ENCODE measurements at places on chromosomes 1 and 21.

GRCh38 chr1:16195518-16195905, 16.9 kb downstream of the ARHGEF19 start:
- no peak for DNase-seq

GRCh38 chr1:59218521-59219236, 78.2 kb upstream of the FGGY start:
- DNase-seq: no peak

DNA sequence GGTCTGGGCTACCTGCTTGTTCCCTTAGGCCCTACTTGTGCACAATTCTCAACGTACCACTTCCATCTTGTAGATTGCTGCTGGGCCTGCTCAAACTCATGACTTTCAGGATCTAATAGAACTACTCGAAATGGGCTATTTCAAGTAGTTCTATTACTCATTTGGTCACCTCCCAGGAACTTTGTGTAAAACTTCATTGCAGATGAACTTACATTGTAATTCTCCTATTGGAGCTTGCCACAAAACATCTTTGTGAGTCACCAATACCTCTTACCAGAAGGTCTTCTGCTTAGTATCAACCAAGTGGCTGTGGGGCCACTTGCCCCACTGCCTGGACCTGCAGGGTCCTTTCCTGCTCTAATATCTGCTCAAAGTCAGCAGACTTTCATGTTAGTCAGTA, 10.7 kb upstream of the MYOCOS start:
- no peak for DNase-seq

- DNase-seq: no peak
Observed at GRCh38 chr1:38082769-38083263, 36.2 kb upstream of the POU3F1 start.

DNA sequence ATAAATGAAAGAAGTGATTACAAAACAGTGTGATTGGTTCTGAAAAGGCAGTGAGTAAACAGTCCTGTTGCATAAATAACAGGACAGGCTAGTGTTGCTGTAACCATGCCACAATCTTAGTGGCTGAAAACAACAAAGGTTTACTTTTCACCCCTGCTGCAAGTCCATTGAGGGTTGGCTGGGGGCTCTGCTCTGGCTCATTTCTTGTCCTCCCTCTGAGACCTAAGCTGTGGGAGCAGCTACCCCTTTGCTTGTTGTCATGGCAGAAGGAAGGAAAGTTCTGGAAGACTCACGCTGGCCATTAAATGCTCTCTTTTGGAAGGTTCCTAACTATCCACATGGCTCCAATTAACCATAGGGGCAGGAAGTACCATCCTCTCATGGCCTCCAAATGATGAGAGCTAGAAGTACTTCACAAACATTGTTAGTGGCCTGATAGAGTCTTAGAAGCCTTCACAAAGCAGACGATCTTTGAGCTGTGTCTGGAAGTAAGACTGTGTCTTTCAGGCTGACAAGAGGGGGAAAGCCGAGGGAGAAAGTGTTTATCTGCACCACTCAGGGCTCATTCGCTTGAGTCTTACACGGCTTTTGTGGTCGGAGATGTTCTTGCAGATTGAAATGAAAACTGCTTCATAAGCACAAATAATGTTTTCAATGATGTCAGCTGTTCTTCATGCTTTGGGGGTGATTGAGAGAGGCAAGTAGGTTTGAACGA, 11.9 kb downstream of the RCSD1 start:
- DNase-seq: no peak

- no peak for DNase-seq
Observed at GRCh38 chr1:42657201-42657600, 1.0 kb upstream of the PPIH start.

GRCh38 chr1:70948396-70949017, 99.1 kb downstream of the PTGER3 start:
- DNase-seq: no peak

DNA sequence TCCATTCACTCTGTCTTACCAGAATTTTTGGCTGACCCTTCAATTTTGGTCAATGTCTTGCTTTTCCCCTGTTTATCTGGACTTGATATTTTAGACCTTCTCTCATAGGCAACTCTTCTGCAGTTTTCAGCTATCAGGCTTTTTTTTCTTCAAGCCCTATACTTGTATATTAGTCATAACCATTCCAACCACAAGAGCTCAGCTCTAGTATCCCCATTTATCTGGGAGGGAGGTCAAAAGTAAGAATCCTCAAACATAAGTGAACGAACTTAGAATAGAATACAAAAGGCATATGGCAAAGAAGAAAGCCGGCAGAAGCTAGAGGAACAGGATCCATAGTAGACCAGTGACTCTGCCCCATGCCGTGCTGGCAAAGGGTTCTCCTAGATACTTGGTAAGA, 45.9 kb upstream of the TNFSF4 start:
- DNase-seq: no peak

GRCh38 chr1:156560585-156561163, 11.7 kb downstream of the IQGAP3 start:
- no peak for DNase-seq

- no peak for DNase-seq
Observed at GRCh38 chr1:233566886-233567285, 47.0 kb upstream of the KCNK1 start.

- DNase-seq: no peak
Observed at GRCh38 chr1:212615201-212615470, 6.6 kb downstream of the ATF3 start.

- no peak for DNase-seq
Observed at GRCh38 chr1:19837866-19838265, 22.8 kb upstream of the RNF186 start.

GRCh38 chr21:43639470-43640353, 19.6 kb downstream of the HSF2BP start:
- DNase-seq: no peak

GRCh38 chr1:172390683-172391551, 29.6 kb upstream of the C1orf105 start:
- DNase-seq: no peak

DNA sequence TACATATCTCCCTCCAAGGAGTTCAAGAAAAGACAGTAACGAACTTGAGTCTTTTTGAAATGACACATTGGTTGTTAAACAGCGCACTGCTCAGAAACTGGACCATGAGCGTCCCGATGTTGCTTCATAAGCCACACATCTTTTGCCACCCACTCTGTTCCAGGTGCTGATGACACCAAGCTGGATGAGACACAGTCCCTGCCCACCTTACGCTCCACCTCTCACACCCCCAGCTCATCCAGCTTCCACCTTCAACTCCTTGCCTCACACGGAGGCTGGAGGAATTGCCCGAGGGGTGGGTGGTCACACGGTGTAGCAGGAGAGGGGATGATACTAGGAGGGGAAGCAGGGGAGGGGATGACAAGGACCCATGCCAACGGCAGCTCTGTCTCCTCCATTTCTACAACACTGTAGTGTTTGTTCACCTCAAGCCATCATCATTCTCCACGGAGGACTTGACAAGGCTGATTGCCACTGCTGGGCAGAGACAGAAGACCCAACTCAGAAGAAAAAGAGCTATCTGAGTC, 148.5 kb upstream of the TNR start:
- no peak for DNase-seq

GRCh38 chr1:203406446-203407045, 55.6 kb upstream of the FMOD start:
- no peak for DNase-seq

- DNase-seq: no peak
Observed at GRCh38 chr21:23876925-23877558, 1730.2 kb downstream of the MRPL39 start.

- DNase-seq: no peak
Observed at GRCh38 chr21:21383126-21383525, 384.9 kb downstream of the NCAM2 start.

- DNase-seq: no peak
Observed at GRCh38 chr1:62625415-62625814, 28.1 kb downstream of the ANGPTL3 start.

GRCh38 chr1:229370601-229371021, 27.8 kb upstream of the CCSAP start:
- DNase-seq: no peak

GRCh38 chr1:221708076-221708571, 33.8 kb downstream of the DUSP10 start:
- DNase-seq: peak; percentile 64

- DNase-seq: peak; percentile 69
Observed at GRCh38 chr21:44487831-44488230, 32.5 kb downstream of the LRRC3 start.

GRCh38 chr1:1080951-1081310, 6.8 kb upstream of the RNF223 start:
- DNase-seq: no peak

DNA sequence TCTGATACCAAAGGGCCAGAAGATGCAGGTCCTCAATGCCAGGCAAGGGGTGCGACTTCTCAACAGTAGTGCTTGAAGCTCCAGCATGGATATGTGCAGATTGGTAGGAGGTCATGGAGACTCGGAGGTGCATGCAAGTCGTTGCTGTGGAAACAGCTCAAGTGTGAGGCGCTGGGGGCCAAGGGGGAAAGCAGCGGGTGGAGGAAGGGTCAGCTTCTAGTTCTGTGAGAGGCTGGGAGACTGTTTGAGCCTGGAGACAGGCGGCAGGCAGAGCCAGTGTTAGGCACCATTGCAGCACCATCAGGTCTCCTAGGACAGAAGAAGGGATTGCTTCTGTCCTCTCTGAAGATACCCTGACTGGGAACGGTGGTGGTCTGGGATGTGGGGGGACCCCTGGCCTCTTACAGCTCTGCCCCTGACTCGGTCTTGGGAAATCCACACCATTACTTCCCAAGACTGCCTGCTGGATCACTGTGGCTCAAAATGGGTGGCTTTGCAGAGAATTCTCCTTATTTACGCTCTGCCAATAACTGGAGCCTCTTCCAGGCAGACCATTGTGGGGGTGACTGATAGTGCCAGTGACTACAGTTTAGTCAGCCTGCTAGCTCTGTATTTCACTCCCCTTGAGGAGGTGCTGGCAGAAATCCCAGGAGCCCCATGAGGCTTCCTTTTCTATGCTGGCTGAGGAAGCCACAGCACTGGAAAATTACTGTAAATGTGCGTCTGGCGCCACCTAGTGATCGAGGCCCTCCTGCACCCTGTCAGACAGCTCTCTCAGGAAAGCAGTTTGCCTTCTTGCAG, 46.3 kb upstream of the VANGL1 start:
- DNase-seq: peak; percentile 80

GRCh38 chr1:203112475-203112874, 15.1 kb upstream of the ADORA1 start:
- DNase-seq: no peak

DNA sequence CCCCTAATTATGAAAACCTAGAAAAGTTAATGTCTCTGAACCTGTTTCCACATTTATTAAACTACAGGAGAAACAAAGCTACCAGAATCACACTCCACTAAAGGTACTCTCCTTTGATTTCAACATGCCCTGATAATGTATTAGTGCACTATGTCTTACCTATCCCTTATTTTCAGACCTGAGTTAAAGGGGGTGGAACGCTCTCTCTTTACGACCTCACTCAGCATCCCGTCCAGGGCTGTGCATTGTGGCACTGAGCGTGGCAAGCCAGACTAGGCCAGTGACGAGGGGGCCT, 678 bp downstream of the LSM10 start:
- no peak for DNase-seq

DNA sequence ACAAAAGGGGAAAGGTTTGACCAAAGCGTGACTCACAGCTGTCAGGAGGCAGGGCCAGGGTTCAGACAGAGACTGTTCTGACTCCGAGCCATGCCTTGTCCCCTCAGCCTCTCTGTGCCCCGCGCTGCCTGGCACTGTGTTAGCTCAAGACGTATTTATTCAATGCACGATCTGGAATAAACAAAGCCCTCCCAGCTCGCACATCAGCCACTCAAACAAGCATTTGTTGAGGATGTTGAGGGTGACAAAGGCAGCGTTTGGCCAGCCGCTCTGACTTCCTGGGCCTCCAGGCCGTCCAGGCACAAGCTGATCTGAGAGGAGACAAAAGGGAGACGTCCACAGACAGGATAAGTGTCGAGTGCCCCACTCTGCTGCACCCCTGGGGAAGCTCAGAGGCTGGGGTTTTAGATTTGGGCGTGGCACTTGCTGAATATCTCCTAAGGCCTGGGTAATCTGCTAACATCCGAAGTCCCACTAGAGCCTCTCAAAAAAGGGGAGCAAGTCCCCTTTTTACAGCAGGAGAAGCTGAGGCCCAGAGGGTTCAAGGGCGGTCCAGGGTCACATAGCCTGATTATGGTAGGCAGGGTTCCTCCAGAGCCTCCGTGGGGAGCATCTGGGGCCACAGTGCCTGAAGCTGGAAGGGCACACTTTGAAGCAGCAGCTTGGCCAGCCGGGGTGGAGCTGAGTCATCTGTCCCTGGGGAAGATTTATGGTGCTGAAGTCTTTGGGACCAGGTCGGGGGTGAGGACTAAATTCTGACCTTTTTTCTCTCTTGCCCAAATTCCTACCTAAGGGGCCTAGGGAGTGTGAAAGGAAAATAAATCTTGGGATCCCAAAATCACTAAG, 95.9 kb downstream of the SPSB1 start:
- no peak for DNase-seq

DNA sequence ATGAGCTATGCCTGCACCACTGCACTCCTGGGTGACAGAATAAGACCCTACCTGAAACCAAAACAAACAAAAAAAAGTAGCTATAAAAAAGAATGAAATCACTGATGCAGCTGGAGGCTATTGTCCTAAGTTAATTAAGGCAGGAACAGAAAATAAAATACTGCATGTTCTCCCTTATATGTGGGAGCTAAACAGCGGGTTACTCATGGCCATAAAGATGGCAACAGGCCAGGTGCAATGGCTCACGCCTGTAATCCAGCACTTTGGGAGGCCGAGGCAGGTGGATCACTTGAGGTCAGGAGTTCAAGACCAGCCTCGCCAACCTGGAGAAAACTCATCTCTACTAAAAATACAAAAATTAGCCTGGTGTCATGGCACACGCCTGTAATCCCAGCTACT, 152.7 kb downstream of the PIK3R3 start:
- no peak for DNase-seq

GRCh38 chr1:222454782-222455181, 93.1 kb downstream of the HHIPL2 start:
- no peak for DNase-seq

DNA sequence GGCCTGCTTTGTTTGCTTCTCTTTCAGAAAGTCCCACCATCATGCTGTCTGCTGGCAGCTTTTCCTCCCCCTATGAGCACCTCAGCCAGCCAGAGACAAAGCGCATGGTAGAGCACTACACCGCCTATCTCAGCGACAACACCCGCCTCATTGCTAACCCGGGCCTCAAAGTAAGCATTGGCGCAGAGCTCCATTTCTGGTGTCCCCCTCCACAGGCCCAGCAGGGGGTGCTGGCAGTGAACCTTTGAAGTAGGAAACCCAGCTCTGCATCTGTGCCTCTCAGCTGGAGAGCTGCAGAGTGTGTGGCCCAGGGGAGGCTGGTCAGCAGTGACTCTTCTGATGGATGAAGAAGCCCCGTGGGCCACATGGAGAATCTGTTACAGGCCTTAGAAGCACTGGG, 81.2 kb upstream of the RAVER2 start:
- peak; percentile 25 for DNase-seq

GRCh38 chr1:81808760-81809159, 8.0 kb downstream of the ADGRL2 start:
- DNase-seq: no peak
